ENCODE measurements at places on chromosomes 13 and 19.
A peak's percentile ranks its signal among the peaks of the same experiment; 100 is the strongest.

DNA sequence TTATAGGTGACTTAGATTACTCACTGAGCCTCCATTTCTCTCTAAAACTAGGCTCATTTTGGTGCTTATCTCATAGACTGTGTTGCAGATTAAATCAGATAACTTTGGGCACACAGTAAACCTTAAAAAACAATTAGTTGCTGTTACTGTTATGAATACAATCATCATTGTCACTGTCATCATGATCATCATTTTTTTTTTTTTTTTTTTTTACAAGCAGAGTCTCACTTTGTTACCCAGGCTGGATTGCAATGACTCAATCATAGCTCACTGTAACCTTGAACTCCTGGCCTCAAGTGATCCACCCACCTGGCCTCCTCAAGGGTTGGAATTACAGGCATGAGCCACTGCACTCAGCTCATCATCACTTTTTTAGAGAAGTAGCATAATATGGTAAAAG, 60.0 kb downstream of the VWA8 start:
- peak; percentile 23 for DNase-seq

DNA sequence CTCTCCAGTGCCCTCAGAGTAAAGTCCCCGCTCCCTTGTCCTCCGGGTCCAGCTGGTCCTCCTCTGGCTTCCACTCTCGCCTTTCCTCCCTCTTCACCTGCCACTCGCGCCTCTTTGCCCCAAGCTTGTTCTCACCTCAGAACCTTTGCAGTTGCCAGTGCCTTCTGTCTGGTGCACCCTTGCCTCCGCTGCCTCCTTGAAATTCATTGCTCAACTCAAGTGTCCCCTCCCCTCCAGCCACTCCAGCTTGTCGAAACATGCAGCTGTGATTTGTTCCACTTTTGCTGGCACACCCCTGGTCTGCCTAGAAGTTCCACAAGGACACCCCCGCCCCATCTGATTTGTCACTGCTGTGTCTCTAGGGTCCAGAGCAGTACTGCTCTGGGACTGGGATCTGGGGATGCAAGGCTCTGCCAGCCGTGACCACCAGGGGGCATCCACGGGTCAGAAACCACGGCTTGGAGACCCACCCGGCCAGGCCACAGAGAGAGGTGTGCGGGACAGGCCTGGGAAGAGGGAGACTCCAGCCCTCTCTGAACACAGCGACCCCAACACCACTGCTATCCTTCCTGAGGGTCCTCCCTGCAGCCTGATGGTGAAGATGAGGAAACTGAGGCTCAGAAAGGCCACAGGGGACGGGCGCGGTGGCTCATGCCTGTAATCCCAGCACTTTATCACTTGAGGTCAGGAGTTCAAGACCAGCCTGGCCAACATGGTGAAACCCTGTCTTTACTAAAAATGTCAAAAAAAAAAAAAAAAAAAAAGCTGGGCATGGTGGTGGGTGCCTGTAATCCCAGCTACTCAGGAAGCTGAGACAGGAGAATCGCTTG, 49.9 kb downstream of the AP1M1 start:
- DNase-seq: peak; percentile 91

DNA sequence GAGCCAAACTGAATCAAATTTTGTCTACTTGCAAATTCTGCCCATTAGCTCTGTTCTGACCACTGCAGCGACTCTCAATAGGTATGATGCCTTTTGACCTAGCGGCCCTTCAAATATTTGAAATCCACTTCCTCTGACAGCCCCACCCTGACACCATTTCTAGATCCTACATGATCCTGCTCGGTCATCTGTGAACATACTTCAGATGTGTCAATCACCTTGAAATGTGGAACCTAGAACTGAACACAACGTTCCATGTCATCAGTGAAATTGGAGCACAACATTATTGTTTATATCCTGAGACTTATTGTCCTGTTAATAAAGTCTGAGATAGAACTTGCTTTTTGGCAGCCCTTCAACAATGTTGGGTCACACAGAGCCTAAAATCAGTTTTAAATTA, 98.2 kb downstream of the UBL3 start:
- DNase-seq: no peak

DNA sequence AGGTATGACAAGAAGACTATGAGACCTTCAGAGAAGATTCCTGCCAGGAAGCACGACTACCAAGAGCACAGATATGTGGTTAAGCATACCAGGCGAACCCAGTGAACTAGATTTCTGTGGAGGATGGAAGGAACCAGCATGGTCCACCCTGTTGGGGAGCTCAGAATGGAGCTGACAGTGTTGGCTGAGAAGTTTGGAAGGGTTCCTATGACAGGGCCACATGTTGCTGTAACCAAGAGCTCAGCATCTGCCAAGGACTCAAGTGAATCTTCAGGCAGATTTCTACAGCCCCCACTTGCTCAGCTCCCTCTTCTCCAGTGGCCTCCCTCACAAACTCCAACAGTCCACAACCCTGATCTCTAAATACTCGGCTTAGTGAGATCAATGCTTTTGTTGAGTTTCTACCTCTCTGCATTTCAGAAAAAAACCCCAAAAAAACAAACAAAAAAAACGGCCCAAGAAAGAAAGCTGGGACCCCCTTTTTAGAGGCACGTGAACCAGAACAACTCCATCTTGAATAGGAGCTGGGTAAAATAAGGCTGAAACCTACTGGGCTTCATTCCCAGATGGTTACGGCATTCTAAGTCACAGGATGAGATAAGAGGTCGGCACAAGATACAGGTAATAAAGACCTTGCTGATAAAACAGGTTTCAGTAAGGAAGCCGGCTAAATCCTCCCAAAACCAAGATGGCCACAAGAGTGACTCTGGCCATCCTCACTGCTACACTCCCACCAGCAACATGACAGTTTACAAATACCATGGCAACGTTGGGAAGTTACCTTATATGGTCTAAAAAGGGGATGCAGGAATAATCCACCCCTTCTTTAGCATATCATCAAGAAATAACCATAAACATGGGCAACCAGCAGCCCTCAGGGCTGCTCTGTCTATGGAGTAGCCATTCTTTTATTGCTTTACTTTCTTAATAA, 691.1 kb downstream of the UQCRFS1 start:
- no peak for DNase-seq

DNA sequence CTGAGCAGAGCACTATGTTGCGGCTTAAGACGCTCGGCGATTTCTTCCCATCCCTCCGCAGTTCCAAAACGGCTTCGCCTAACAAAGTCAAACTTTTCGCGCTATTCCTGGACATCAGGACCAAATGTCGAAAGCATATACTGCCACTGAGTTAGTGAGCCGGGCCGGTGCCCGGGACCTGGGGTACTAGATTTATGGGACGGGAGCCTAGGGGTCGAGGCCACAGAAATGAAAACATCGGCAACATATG, 699 bp downstream of the RCBTB2 start:
- DNase-seq: no peak

DNA sequence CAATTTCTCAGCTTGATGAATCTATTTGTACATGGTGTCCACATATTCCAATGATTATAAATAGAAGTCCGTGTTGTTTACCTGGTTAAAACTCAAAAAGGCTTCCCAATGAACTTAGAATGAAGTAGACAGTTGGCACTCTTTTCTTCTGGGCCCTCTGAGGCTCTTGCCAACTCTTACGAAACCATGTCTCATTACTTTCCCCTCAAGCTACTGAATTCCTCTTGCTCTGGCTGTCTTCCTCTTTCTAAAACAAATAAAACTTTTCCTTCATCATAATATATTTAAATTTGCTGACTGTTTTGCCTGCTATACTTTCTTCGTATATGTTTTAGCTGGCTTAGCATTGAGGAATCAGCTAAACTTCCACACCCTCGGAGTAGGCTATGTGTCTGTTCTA, 139.7 kb downstream of the SLITRK6 start:
- no peak for DNase-seq

Measured in stimulated activated CD4-positive, alpha-beta T cell treated with anti-CD3 and anti-CD28 coated beads, Interleukin-2, amount 100 ng/mL, for 24 hours (primary cell).